ENCODE measurements at places on chromosomes 12 and 14. TPM values are rescaled to one million over a fixed set of nuclear protein-coding genes. Genes with fewer than 3 reads are reported as not detected.
A peak's percentile ranks its signal among the peaks of the same experiment; 100 is the strongest.

Gene OVCH1
- total RNA-seq: not detected

Gene KLRG1
- 9.9 TPM for total RNA-seq

Gene LTBR
- total RNA-seq: 0.47 TPM

Gene ZNF891
- total RNA-seq: 4.0 TPM

DNA sequence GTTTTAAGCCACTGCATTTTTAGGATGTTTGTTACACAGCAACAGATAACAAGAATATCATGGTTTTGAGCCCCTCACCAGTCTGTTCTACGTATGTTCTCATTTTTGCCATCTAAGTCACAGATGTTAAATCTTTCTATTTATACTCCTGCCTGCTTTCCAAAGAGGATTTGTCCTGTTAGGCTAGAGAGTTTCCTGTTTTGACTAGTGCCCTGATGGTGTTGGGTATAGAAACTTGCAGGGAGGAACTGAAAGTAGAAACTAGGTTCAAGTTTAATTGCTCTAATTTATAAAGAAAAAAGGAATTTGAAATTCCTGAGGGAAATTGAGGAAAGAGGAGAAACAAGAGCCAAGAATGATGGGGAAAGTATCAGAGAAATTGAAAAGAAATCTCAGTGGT, 74.4 kb upstream of the COCH start:
- no peaks in the 10 kb centered on the region for H3K4me1 ChIP-seq
- H3K27ac ChIP-seq: no peak overlapping the region
- H3K36me3 ChIP-seq: no peaks in the 10 kb centered on the region
- no peak for DNase-seq
- H3K27me3 ChIP-seq: peaks cover 31% of the 10 kb centered on the region

GRCh38 chr12:58711974-58712373, 208.3 kb downstream of the LRIG3 start:
- no peaks in the 10 kb centered on the region for H3K36me3 ChIP-seq
- H3K27ac ChIP-seq: no peak overlapping the region
- H3K4me3 ChIP-seq: no peak overlapping the region
- H3K4me1 ChIP-seq: no peaks in the 10 kb centered on the region
- H3K27me3 ChIP-seq: no peaks in the 10 kb centered on the region

GRCh38 chr12:101174541-101174940, 35.5 kb downstream of the SLC5A8 start:
- H3K4me1 ChIP-seq: no peaks in the 10 kb centered on the region
- DNase-seq: no peak
- H3K27me3 ChIP-seq: peaks cover 5% of the 10 kb centered on the region
- H3K36me3 ChIP-seq: no peaks in the 10 kb centered on the region

- peaks cover 8% of the 10 kb centered on the region for H3K36me3 ChIP-seq
- peaks cover 74% of the 10 kb centered on the region for H3K4me1 ChIP-seq
- DNase-seq: peak; percentile 46
- H3K27ac ChIP-seq: peak within 1 kb of the TSS; percentile 99
- H3K27me3 ChIP-seq: no peaks in the 10 kb centered on the region
Observed at GRCh38 chr14:100065111-100065871, at the start of gene EVL. TSS of gene EVL (plus strand) at chr14:100065422. CDS start at chr14:100065501, 79 bp downstream.

DNA sequence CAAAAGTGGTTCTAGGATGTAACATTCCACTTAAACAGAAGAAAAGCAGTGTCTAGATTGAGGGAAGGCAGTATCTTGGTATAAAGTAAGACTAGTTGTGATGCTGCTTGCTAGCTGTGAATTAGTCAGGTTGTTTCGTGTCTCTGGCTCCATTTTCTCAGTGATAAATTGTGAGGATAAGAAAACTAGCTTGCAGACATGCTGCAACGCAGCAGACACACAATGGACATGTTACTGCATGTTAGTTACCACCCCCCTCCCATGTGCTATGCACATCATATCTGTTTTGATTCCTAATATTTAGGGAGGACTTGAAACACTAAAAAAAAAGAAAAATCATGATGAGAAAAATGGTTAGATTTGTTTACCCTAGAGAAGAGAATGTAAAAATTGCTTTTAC, 2.9 kb downstream of the CCNK start:
- peaks cover 57% of the 10 kb centered on the region for H3K4me1 ChIP-seq
- DNase-seq: no peak
- no peak overlapping the region for H3K4me3 ChIP-seq
- peak overlapping the region; percentile 97 for H3K27ac ChIP-seq
- peaks cover 3% of the 10 kb centered on the region for H3K36me3 ChIP-seq

GRCh38 chr12:5996459-5996858, 51.4 kb upstream of the ANO2 start:
- no peak for DNase-seq
- H3K27ac ChIP-seq: no peak overlapping the region
- no peaks in the 10 kb centered on the region for H3K4me1 ChIP-seq
- peaks cover 6% of the 10 kb centered on the region for H3K36me3 ChIP-seq
- H3K4me3 ChIP-seq: no peak overlapping the region

DNA sequence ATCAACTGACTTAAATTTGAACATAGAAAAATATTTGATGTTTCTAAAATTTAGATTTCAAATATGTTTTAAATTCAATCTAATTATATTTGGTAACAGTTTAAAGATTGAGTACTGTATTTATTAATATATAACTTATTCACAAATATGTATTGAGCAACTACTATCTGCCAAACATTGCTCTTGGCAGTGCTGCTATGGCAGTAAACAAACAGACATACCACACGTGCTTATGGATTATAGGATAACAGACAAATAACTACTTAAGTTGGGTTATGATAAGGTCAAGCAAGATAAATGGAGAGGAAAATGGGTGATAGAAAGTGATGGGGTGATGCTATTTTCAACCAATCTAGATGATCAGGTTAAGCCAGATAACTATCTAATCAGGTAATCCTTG, 538.1 kb downstream of the C12orf50 start:
- no peaks in the 10 kb centered on the region for H3K4me1 ChIP-seq
- H3K36me3 ChIP-seq: no peaks in the 10 kb centered on the region

DNA sequence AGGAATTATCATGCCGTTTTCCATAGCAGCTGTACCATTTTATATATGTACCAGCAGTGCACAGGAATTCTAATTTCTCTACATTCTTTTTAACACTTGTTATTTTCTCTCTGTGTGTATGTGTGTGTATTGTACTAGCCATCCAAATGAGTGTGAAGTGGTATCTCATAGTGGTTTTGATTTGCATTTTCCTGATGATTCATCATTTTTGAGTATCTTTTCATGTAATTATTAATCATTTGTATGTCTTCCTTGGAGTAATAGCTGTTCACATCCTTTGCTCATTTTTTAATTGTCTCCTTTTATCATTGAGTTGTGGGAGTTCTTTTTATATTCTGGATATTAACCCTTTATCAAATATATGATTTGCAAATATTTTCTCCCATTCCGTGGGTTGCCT, 95.6 kb upstream of the MANSC4 start:
- peaks cover 7% of the 10 kb centered on the region for H3K27me3 ChIP-seq
- H3K27ac ChIP-seq: no peak overlapping the region
- DNase-seq: no peak
- H3K4me3 ChIP-seq: no peak overlapping the region
- peaks cover 8% of the 10 kb centered on the region for H3K4me1 ChIP-seq

DNA sequence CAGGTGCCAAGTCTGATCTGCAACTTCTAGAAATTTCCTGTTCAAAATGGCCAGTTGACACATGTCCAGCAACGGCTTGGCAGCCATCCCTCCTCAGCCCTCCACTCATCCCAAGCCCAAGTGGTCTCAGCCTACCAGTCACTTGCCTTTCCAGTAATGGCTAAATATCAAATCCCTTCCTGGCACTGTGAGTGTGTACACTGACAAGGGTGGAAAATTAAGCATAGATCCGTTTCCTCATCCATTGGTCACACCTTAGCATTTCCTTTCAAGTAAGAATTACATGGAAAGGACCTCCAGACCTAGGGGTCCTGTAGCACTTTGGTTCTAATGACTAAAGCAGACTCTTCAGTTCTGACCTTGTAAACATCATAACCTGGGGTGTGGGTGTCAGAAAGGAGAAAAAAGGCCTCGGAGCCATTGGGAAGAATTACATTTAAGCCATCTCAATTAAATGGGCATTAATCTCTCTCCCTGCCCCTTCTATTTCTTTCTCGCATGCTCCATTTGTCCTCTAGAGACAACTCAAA, 15.4 kb downstream of the LLPH start:
- H3K4me3 ChIP-seq: no peak overlapping the region
- peaks cover 6% of the 10 kb centered on the region for H3K4me1 ChIP-seq
- no peak for DNase-seq
- H3K27me3 ChIP-seq: no peaks in the 10 kb centered on the region
- peaks cover 6% of the 10 kb centered on the region for H3K36me3 ChIP-seq
- H3K27ac ChIP-seq: no peak overlapping the region

DNA sequence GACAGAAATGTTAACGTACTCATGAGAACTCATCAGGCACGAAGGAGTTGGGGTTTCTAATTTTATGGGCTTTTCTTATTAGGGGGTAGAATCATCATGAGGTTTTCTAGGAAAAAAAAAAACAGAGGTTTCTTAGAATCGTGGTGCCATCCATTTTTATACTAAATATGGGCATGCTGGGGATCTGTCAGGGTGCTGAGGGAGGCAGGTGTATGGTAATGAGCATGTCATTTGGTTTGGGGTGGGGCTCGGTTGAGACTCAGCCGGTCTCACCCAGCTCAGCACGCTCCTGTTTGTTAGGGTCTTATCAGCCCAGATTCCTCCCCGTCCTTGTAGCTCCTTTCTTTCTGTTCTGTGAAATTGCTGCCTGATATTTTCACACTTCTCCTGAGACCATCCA, 98.2 kb downstream of the DICER1 start:
- no peaks in the 10 kb centered on the region for H3K36me3 ChIP-seq
- H3K27me3 ChIP-seq: no peaks in the 10 kb centered on the region
- peaks cover 17% of the 10 kb centered on the region for H3K4me1 ChIP-seq
- peak overlapping the region; percentile 77 for H3K27ac ChIP-seq
- peak overlapping the region; percentile 67 for H3K4me3 ChIP-seq

DNA sequence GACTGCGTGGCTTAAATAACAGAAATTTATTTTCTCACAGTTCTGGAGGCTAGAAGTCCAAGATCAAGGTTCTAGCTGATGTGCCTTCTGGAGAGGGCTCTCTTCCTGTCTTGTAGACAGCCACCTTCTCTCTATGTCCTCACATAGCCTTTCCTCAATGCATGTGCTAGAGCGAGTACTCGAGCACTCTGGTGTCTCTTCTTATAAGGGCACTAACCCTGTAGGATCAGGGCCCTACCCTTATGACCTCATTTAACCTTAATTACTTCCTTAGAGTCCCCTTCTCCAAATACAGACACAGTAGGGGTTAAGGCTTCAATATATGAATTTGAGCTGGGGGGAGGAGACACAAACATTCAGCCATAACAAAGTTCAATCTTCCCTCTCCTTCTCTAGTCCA, 10.2 kb downstream of the DHH start:
- no peaks in the 10 kb centered on the region for H3K36me3 ChIP-seq
- peak overlapping the region; percentile 51 for H3K27ac ChIP-seq
- no peak overlapping the region for H3K4me3 ChIP-seq
- H3K27me3 ChIP-seq: peaks cover 20% of the 10 kb centered on the region
- peaks cover 18% of the 10 kb centered on the region for H3K4me1 ChIP-seq
- no peak for DNase-seq

DNA sequence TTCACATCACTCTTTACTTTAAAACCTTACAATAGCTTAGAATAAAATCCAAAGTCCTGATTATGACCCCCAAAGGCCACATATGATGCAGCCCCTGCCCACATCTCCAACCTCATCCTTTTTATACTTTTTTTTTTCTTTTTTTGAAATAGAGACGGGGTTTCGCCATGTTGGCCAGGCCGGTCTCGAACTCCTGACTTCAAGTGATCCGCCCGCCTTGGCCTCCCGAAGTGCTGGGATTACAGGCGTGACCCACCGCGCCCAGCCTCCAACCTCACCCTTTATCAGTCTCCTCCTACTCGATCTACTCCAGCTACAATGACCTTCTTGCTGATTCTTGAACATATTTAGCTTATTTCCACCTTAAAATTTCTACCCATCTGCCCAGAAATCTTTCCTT, 1.2 kb upstream of the MAPKAPK5 start:
- peaks cover 39% of the 10 kb centered on the region for H3K4me1 ChIP-seq
- H3K27ac ChIP-seq: peak overlapping the region; percentile 99
- H3K36me3 ChIP-seq: peaks cover 9% of the 10 kb centered on the region

GRCh38 chr12:79055926-79056674, 191.5 kb downstream of the SYT1 start:
- no peak for DNase-seq
- H3K4me3 ChIP-seq: no peak overlapping the region
- no peaks in the 10 kb centered on the region for H3K27me3 ChIP-seq
- H3K36me3 ChIP-seq: no peaks in the 10 kb centered on the region
- no peaks in the 10 kb centered on the region for H3K4me1 ChIP-seq

DNA sequence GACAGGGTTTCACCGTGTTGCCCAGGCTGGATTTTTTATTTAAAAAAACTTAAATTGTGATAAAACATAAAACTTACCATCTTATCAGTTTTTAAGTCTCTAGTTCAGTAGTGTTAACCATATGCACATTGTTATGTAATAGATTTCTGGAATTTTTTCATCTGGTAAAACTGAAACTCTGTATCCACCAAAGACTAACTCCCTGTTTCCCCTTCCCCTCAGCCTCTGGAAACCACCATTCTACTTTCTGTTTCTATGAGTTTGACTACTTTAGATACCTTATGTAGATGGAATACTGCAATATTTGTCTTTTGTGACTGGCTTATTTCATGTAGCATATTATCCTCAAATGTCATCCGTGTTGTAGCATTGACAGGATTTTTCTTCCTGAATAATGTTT, 12.8 kb upstream of the PLEKHG3 start:
- H3K27ac ChIP-seq: no peak overlapping the region
- no peaks in the 10 kb centered on the region for H3K27me3 ChIP-seq
- H3K4me3 ChIP-seq: no peak overlapping the region
- peaks cover 37% of the 10 kb centered on the region for H3K4me1 ChIP-seq
- DNase-seq: no peak
- H3K36me3 ChIP-seq: no peaks in the 10 kb centered on the region

DNA sequence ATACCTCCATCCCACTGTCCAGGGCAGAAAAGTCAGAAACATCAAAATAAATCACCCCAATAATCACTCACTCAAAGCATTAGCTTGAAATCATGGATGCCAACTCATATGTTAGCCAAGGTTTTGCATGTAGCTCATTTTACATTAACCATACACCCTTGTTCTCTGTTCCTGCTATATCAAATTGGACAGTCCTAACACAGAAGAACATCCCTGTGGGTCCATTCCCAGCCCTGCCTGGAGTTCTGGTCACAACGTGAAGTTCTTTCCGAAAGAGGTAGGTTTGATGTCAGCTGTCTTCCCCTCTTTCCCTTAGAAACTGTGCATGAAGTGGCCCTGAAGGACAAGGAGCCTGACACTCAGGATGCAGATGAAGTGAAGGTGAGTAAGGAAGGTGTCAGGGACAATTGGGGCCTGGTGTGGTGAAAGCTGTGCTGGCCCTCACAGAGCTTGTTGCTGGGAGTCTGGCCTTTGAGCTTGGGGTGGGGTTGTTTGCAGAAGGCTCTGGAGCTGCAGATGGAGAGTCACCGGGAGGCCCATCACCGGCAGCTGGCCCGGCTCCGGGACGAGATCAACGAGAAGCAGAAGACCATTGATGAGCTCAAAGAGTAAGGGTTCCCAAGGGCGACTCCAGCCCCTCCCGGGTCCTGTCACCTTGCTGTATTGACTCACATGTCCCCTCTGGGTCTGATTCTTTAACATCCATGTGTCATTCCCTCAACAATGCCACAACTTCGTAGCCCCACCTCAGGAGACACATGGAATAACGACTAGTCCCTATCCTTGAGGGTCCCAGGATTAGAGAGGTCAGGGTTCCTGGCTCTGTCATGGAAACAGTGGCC, 15.0 kb upstream of the PIP4K2C start:
- H3K27ac ChIP-seq: peak overlapping the region; percentile 70
- H3K4me3 ChIP-seq: no peak overlapping the region
- H3K27me3 ChIP-seq: peaks cover 11% of the 10 kb centered on the region
- no peak for DNase-seq

GRCh38 chr12:9792961-9793617, 32.4 kb upstream of the CD69 start:
- no peak for DNase-seq
- peaks cover 6% of the 10 kb centered on the region for H3K27me3 ChIP-seq
- peaks cover 49% of the 10 kb centered on the region for H3K4me1 ChIP-seq
